Activated CD4-positive, alpha-beta T cell treated with anti-CD3 and anti-CD28 coated beads for 24 hours (primary cell): ENCODE measurements at places on chromosomes 6 and 20.

GRCh38 chr6:34370361-34370760 lies 22.1 kb downstream of the NUDT3 start:
- DNase-seq: no peak

DNA sequence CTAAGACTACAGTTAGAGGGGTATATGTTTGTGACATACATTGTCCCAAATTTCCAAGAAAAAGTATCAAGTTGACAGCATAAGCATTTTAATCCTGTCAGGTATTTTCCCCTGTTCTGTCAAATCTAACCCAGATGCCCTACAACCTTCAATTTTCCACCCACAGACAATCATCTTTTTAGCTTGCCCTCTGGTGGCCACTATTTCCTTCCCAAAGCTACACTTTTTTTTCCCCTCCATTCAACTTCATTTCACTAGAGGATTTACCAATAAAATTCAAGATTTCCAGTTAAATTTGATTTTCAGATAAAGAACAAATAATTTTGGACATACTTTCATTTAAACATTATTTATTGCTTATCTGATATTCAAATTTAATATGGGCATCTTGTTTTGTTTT lies 286.6 kb downstream of the TENT5A start:
- no peak for DNase-seq

- DNase-seq: no peak
Measured at GRCh38 chr20:40657526-40657925, 31.5 kb downstream of the MAFB start.

DNA sequence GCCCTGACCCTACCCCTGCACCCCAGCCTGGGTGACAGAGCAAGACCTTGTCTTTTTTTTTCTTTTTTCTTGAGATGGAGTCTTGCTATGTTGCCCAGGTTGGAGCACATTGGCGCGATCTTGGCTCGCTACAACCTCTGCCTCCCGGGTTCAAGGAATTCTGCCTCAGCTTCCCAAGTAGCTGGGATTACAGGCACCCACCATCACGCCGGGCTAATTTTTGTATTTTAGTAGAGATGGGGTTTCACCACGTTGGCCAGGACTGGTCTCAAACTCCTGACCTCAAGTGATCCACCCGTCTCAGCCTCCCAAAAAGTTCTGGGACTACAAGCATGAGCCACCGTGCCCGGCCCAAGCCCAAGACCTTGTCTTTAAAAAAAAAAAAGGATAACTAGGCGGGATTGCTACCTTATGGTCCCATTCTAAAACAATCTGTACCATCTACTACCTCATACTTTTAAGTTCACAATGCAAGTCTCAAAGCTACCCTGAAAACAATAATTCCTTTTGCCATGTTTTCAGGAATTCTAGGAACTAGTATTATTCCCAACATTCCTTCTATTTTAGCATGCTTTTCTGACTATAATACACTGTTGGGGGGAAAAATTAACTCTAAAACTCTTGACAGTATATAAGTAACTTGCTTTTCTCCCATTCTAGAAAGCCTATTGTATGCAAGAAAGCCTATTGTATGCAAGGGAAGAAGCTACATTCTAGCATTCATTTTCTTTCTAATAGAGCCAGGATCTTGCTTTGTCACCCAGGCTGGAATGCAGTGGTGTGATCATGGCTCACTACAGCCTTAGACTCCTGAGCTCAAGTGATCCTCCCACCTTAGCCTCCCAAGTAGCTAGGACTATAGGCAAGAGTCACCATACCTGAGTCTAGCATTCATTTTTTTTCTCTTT lies 6.6 kb downstream of the TUBB start:
- no peak for DNase-seq

DNA sequence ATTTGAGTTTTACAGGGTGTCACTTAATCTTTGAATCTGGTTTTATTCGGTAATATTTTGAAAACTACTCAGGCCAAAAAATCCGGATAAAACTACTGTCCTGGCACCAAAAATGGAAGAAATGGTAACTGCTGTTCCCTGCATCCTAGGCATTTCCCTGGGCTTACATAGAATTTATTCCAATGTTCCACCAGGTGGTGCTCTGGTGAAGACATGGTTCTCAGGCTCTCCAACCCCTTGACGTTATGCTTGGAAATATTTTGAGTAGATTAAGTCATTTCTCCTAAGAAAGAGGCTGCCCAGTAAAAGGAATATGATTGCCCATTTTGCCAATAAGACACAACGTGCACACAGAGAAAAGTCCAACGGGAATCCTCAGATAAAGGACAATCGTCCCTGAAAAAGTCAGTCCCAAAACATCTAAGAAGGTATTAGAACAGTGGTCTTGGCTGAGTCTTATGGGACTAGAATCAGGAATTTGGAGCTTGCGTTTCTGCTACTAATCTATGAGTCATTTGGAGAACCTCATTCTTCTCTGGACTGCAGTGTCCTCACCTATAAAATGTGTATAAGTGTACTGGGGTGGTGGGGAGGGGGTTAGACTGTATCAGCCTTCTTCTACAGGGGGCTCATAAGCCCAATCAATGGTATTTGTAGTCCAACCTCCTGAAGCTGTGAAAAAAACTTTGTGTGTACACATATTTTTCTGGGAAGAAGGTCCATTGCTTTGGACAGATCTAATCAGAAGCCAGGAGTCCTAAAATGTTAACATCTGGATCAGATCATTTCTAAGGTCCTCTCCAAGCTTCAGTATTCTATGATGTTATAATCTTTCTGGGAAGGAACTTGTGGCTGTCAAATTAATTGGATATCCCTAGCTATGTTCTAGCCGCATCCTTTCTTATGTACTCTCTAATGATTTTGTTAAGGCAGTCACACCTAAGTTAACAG lies 131.0 kb upstream of the BMP2 start:
- DNase-seq: no peak

DNA sequence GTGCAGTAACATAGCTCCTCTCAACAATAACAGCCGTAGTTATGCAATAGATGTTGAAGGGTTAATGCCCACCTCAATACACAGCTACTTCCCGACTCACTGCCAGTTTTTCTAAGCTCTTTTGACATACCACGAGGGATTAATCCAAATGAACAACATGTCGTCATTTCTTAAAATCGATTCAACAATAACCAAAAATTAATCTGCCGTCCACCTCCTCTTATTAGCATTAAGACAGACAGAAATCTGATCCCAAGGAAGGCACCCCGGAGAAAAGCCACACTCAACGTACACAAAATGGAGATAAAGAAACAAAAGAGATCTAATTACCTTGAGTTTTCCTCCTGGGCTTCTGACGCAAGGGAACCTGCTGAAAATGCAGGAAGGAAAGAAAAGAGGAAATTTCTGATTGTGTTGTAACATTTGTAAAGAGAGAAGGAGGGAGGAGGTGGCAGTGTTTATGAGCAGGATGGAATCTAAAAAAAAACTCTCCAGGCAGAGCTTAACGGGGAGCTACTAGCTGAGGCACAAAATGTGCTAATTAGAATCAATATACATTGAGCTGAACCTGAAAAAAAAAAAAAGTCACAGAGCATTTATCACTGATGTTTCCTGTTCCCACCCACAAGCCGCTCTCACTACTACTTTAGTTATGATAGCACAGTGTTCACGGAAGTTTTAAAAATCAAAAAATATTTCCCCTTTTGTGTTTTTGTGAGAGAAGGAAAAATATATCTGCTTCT lies 109.3 kb downstream of the IPCEF1 start:
- DNase-seq: no peak

DNA sequence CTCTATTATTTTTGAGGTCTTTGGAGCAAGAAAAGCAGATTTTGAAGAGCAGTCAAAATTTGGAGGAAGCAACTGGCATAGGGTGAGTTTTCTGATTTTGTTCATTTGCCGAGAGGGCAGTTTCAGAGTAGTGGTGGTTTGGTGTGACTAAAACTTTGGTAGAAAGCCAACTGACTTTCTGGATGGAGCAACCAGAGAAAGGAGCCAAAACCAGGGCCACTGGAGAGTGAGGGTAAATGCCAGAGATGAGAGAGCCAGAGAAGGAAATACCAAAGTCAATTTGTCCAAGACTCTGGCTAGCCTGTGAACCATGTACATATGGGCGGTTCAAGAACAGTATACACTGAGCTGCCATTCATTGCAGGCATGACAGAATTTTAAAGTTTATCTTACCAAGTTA lies 40.5 kb upstream of the ZBTB24 start:
- no peak for DNase-seq

- no peak for DNase-seq
Measured at GRCh38 chr6:83127976-83128375, 60.5 kb downstream of the DOP1A start.

DNA sequence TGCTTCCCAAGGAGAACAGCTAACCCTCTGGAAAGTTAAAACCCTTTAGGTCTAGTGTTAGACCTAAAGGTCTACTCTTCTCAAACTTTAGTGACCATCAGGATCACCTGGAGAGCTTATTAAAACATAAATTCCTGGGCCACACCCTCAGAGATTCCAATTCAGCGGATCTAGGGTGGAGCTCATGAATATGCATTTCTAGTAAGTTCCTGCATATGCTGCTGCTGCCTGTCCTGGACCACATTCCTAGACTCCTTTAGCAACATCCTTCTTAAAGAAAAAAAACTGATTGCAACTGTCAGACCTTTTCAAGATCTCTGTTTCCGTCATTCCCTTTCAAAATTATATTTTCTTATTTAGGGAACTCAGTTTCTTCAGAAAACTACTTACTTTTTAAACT lies 31.2 kb downstream of the SNAP25 start:
- no peak for DNase-seq

DNA sequence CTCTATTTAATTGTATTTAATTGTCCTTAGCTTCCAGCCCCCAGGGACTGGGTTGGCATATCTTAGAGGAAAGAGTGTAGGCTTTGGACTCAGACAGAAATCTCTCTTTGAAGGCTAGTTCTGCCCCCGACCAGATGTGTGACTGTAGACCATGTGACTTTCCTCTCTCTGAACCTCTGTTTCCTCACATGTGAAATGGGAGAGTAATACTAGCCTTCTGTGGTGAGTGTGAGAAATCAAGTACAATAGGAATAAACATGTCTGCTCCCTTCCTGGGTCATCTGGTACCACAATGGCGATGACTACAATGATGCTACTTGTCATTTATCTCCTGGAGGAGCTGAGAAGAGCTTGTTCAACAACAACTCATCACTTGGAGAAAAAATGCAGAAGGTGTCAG lies 179.9 kb downstream of the LRFN2 start:
- no peak for DNase-seq

DNA sequence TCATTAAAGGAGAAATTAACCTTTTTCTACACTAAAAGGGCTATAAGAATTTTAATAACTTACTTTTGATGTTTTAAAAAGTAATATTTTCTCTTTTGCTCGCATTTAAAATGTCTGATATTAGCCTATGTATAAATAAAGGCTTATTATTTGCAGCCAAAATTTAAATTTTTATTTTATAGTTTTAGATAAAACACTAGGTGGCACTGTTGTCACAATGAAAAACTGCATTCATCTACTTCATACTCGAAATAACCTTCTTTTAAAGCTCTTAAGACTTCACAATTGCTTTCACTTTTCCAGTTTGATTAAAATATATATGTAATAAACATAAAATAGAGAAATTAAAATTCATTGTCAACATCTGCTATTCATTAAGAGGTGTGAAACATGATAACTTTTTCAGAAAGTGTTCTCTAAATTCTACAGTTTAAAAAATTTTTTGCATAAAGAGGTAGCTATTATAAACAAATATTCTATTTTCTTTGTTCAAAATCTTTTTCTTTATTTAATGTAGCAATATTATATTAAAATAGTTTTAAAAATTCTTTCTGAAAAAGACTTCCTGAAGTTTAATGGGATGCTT lies 78.8 kb upstream of the DEFB112 start:
- DNase-seq: no peak

DNA sequence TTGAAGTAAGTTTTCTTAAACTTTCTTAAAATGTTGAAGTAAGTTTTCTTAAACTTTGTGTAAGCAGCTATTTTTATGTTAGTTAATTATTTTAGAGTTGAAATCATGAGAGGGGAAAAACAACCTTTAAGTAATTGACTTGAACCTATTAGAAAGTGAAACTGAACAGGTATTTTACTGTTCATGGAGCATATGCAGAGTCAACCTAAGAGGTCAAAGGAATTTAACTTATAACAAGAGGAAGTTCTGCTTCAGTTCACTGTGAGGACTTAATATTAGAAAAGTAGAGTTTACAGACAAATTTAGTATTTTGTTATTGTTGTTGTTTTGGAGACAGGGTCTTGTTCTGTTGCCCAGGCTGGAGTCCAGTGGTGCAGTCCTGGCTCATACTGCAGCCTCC lies 38.0 kb downstream of the CDYL start:
- DNase-seq: no peak
